H1 (cell line): ENCODE measurements at places on chromosomes 6 and 20.

- DNase-seq: peak; percentile 56
Observed at GRCh38 chr20:36792422-36792821, 18.9 kb upstream of the DSN1 start.

GRCh38 chr6:81896525-81897503 lies 144.3 kb upstream of the TENT5A start:
- no peak for DNase-seq

DNA sequence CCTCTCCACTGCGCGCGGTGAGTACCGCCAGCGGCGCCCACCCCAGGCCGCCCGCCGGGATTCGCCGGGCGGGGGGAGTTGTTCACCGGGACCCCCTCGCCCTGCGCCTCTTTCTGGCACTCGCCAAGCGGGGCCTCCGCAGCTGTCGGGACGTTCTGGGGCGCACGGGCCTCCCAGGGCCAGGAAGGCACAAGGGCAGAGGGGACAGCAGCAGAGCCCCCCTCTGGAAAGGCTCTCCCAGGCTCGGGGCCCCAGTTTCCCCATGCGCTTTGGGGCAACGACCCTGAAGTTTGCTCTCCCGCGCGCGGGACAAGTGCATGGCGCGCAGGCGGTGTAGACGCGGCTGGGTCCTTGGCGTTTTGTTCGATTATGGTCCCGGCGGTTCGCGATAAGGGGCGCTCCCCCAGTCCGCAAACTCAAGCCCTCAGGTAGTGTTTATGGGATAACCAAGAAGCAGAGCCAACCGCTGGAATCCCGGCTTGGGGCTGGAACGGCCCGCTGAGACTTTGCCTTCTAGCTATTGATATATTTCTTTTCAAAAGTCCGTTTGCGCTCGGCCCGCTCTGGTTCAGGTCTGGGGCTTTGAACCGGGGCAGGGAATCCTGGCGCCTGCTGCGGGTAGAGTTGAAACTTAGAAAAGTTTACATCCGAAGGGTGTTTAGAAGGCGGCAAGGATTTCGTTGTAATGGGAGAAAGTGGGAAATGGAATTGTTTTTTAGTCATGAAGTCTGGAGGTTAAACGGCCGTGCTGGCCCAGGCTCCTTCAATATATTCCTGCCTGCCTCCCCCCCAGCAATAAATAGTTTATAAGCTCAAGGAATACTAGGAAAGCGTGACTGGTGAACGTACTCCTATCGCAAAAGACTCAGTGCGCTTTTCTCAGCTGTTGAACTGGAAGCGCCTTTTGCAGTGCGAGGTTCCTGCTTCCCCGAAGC lies 595 bp downstream of the EYA2 start:
- DNase-seq: no peak

- DNase-seq: no peak
Observed at GRCh38 chr20:2524709-2525506, 11.5 kb upstream of the TMC2 start.

DNA sequence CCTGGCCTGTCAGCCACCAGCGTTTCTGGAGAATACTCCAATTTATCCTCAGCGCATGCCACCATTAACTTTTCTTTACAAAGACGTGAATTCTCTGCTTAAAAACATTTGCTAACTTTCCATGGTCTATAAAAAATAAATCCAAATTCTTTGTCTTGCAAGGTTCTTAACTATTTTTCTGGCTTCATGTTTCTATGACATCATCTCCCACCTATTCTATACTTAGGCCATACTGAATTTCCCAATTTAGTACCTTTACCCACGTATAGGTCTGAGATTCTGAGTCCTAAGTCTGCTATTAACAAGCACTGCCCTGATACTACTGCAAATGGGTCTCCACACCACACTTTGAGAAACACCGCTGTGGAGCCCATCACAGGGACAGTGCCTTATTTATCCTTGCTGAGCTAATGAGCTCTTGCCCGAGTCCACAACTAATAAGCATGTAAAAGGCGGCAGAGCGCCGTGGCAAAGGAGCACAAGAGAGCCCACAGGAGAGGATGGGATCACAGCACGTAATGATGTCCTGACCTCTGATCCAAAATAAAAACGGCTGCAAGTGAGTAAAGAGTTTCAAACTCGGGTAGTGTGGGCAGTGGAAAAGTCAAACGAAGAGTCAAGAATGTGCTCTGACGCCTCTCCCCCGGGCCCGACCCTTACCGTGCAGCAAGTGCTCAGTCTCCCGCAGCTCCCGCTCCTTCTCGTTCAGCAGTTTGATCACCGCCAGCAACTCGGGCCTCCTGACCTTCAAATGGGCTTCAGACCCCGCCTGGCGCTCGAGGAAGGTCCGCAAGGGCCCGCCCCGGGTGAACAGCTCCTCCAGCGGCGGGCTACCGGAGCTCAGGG lies 519 bp downstream of the MTRF1L start:
- no peak for DNase-seq

DNA sequence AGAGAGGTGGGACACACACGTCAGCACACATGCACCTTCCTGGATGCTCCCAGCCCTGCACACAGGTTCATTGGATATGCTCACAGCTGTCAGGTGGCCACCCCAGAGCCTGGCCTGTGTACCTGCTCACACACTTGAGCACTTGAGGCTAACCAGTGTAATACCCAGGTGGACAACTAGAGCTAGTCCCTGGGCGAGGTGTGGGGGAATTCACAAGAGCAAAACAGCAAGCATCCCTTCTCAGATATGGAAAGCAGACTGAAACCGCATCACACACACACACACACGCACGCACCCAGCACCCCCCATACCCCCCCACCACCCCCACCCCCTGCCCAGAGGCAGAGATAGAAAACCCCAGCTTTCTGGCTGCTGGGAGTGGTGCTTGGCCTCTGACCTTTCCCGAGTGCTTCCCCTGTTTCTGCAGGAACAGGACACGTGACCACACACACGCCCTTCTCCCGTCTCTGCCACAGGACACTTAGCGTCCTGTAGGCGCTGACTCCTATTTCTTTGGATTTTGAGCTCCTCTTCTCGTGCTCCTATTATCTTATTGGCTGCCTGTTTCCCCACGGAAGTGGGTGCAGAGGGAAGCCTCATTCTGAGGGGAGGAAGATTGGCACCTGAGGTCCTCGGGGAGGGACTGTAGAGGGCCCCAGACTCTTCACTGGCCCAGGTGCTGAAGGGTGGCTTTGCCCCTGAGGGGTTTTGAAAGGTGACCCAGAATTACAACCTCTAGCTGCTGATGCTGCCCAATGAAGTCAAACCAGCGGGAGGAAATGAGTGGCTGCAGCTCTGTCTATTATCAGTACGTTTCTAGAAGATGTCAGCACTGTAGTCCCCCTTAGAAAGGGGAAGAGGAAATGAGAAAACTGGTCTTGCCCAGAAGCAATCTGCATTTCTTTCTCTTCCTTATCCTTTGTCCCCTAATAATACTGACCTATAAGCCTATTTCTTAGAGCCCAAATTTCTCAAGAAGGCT lies 65.8 kb downstream of the SYTL3 start:
- no peak for DNase-seq

GRCh38 chr6:72769459-72770125 lies 147.7 kb downstream of the KCNQ5 start:
- DNase-seq: no peak

- no peak for DNase-seq
Observed at GRCh38 chr6:50714487-50715379, 1.4 kb downstream of the TFAP2D start.

GRCh38 chr6:108656836-108657235 lies 96.1 kb downstream of the FOXO3 start:
- no peak for DNase-seq

DNA sequence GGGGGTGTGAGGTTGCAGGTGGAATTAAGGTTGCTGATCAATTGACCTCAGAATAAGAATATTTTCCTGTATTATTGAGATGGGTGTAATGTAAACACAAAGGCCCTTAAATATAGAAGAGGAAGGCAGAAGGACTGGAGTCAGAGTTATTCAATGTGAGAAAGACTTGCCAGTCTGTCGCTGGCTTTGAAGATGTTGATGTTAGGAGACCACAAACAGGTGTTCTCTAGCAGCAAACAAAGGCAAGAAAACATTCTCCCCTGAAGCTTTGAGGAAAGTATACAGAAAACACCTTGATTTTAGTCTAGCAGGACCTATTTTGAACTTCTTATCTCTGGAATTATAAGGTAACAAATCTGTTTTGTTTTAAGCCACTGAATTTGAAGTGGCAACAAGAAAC lies 138.9 kb upstream of the PTPRK start:
- DNase-seq: no peak

DNA sequence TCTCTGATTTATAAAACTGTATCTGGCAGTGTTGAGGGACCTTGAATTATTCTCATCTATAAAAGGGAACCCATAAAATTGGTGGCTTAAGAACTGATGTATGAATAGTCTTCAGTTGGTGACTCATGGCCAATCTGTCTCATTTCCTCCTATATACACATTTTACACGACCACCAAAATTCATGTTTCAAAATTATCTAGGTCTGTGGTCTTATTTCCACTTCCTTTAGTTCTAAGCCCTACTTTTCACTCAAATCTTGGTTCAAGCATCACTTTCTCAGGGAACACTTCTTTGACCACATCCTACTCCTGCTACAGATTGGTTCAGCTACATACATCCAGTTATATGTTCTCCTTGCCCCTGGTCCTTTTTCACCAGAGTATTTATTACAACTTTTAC lies 18.6 kb upstream of the ENPP1 start:
- DNase-seq: no peak

DNA sequence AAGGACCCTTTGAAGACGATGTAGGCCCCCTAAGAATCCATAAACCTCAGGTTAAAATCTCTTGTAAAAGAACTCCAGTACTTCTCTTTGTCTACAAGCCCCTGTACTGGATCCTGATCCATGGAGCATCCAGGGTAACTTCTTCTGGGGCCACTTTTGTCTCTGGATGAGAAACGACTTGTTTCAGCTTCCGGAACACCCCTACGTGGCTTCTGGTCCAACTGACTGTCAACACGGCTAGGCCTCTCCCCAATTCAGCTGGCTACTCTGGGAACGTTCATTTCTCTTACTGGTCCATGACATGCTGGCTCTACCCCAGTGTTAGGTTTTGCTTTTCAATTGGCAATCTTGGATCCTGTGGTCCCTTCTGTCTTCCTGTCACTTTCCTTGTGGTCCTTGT lies 198.0 kb downstream of the BACH2 start:
- no peak for DNase-seq

DNA sequence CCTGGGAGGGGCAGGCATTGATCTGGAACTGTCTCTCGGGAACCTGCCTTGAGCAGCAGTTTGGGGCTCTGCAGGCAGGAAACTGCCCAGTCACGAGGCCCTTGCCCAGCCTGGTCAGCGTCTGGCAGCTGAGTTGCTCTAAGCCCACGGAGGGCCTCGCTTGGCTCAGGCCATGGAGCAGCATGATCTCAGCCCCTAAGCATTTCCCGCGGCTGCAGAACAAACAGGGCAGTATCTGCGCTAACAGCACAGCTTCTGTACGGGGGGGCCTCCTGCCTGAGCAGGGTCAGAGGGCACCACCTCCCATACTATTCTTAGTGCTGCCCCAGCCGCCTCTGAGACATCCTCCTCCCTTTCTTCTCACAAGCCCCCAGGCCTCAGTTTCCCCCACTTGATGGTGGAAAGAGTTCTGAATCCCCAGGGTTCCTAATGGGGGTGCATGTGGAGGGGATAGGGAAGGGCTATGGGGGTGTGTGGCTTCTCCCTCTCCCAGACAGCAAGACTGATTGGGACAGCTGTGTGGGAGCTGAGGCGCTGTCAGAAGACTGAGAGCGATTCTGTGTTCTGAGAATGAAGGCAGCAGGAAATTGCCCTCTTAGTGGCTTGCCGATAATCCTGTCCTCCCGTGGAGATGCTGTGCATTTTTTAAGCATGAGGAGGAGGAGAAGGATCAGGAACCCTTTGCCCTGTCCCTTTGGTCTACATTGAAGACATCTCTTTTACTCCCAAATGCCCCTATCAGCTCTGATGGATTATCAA lies 46.4 kb downstream of the MOCS1 start:
- DNase-seq: no peak

GRCh38 chr6:149864578-149865535 lies 698 bp upstream of the LRP11 start:
- DNase-seq: no peak

DNA sequence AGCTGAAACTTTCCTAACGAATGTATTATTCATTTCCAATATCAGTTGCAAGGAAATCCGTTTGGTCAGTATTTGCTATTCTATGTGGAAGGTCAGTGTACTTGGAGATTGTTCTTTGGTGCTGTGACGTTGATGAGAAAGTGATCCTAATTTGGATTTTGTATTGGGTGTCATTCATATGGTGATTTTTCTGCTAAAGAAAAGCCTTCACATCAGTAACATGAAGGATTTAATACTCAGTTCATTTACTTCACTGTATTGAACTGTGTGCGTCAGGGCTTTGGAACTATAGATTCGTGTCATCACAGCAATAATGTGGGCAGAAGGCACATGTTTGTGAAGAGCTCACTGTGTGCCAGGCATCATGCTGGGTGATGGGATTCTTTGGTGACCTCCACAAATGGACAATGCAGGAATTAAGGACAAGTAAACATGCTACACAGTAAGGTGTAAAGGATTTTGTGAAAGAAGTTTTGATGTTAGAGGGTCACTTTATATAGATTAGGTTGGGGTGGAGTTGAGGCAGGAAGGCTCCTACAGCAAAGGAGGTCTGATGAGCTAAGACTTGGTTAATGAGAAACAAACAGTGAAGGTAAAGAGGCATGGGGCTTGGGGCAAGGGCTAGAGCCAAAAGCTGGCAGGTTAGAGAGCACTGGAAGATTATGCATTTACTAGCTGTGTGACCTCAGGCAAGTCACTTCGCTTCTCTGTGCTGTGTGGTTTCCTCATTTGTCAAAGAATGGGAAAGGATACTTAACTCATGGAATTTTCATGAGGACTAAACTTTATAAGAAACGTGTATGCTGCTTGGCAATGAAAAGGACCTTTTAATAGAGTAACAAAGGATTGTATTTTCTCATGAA lies 12.1 kb downstream of the ARID1B start:
- DNase-seq: no peak

GRCh38 chr20:51385646-51386530 lies 156.6 kb downstream of the NFATC2 start:
- DNase-seq: no peak

- no peak for DNase-seq
Observed at GRCh38 chr6:37809197-37809543, 10.4 kb upstream of the ZFAND3 start.

GRCh38 chr6:72363844-72364740 lies 257.8 kb upstream of the KCNQ5 start:
- no peak for DNase-seq

GRCh38 chr6:7216941-7217621 lies 95.9 kb downstream of the SSR1 start:
- DNase-seq: no peak

DNA sequence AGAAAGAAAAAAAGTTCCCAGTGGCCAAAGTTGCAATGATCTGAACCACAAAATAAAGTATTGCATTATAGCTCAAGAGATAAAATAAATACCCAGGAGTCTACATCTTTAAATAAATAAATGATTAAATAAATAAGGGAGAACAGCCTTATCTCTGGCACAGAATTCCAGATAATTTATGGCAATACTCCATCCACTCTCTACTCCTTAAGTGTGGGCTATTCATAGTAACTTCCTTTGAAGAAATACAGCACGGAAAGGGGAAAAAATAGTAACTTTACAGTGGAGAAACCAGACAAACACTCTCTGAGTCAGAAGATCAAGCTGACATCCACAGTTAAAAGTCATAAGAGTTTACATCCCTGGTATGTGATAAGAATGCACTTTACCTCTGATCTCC lies 11.6 kb downstream of the AURKA start:
- no peak for DNase-seq

GRCh38 chr20:34632870-34633452 lies 43.9 kb downstream of the PIGU start:
- DNase-seq: no peak
